HCT116 (cell line): ENCODE measurements at places on chromosomes 4 and X.
A peak's percentile ranks its signal among the peaks of the same experiment; 100 is the strongest.

DNA sequence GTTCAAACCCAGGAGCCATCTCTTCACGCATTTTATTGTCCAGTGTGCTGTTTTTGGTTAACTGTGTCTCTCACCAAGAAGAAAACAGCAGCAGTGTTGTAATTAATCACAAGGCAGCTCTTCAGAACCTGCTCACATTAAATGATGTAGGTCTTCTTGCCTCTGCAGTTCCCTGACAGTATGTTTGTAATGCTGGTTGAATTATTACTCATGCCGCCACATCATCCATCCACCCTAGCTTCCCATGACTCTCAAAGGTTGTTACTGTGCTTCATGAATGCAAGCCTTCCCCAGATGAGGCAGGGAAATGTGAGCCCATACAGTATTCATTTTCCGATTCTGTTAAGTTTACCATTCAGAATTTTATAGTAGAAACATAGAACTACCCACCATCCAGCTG is 17.4 kb downstream of the TLR10 start:
- no peaks in the 10 kb centered on the region for H3K36me3 ChIP-seq
- no peak overlapping the region for H3K4me3 ChIP-seq
- H3K27me3 ChIP-seq = no peaks in the 10 kb centered on the region

DNA sequence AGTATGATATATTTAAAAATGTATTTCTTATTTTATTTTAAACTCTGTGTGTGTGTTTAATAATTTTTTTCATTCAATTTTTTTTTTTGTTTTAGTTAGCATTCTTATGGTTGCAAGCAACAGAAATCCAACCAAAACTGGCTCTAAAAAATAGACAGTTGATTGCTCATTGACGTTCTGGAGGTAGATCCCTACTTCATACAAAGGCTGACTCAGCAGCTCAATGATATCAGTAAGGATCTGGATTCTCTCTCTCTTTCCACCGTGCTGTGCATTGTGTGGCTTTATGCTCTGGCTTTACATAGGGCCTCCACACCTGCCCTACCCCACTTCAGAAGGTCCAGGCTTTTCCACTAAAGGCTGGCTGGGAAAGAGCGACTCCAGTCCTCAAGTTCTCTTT is 117.8 kb downstream of the UCHL1 start:
- no peaks in the 10 kb centered on the region for H3K36me3 ChIP-seq
- no peak for DNase-seq
- no peaks in the 10 kb centered on the region; the same call in 1 of the 2 replicates for H3K4me1 ChIP-seq
- no peak overlapping the region for H3K4me3 ChIP-seq
- no peaks in the 10 kb centered on the region for H3K27me3 ChIP-seq

GRCh38 chr4:140088323-140088967 is 65.5 kb downstream of the MAML3 start:
- H3K4me3 ChIP-seq = no peak overlapping the region
- no peak overlapping the region for H3K27ac ChIP-seq
- DNase-seq = no peak
- H3K36me3 ChIP-seq = no peaks in the 10 kb centered on the region
- H3K4me1 ChIP-seq = peaks cover 49% of the 10 kb centered on the region

DNA sequence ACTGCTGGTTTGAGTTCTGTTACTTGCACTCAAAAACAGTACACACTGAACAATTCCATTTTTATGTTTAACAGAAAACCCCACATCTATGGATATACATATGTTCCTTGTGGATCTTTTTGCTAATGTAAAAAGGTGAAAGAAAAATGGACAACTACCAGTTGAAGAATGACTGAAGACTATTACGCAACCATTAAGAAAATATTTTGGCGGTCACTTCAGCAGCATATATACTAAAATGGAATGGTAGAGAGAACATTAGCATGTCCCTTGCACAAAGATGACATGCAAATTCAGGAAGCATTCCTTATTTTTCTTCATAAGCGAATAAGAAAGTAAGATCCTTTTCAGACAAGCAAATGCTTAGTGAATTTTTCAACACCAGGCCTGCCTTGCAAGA is 84.6 kb upstream of the FMR1 start:
- no peaks in the 10 kb centered on the region for H3K36me3 ChIP-seq
- H3K27me3 ChIP-seq = no peaks in the 10 kb centered on the region
- no peak overlapping the region for H3K4me3 ChIP-seq
- H3K27ac ChIP-seq = no peak overlapping the region

- H3K36me3 ChIP-seq = peaks cover 5% of the 10 kb centered on the region; the same call in 1 of the 2 replicates
- DNase-seq = no peak
- no peaks in the 10 kb centered on the region for H3K4me1 ChIP-seq
- H3K4me3 ChIP-seq = no peak overlapping the region
- no peaks in the 10 kb centered on the region for H3K27me3 ChIP-seq
These were observed 19.7 kb downstream of the ZFX start for GRCh38 chrX:24169211-24169610.

- no peaks in the 10 kb centered on the region for H3K27me3 ChIP-seq
- DNase-seq = no peak
- no peaks in the 10 kb centered on the region for H3K4me1 ChIP-seq
- H3K4me3 ChIP-seq = no peak overlapping the region
- no peaks in the 10 kb centered on the region for H3K36me3 ChIP-seq
These were observed 45.3 kb downstream of the SLC9A6 start for GRCh38 chrX:136030303-136031191.

- H3K27ac ChIP-seq = no peak overlapping the region
- no peaks in the 10 kb centered on the region for H3K4me1 ChIP-seq
- H3K27me3 ChIP-seq = no peaks in the 10 kb centered on the region
- DNase-seq = no peak
- H3K36me3 ChIP-seq = no peaks in the 10 kb centered on the region
- H3K4me3 ChIP-seq = no peak overlapping the region
These were observed 100.0 kb downstream of the SLC2A9 start for GRCh38 chr4:9921326-9921725.

DNA sequence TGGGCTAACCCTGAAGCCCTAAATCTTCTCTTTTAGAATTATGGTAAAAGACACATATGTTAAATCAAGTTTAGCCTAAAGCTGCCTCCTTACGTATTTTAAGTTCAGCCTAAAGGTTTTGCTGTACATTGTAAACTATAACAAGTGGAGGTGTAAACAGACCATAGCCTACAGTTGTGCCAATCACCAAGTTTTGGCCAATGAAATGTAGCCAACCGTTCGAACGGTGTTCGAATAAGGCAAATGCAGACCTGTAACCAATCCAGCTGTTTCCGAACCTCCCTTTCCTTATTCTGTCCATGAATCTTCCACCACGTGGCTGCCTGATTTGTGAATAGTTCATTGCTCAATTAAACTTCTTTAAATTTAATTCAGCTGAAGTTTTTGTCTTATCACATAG is 52.1 kb upstream of the TBC1D9 start:
- H3K27ac ChIP-seq = no peak overlapping the region
- no peaks in the 10 kb centered on the region for H3K27me3 ChIP-seq
- no peak for DNase-seq
- H3K4me1 ChIP-seq = no peaks in the 10 kb centered on the region
- H3K36me3 ChIP-seq = no peaks in the 10 kb centered on the region

- H3K27ac ChIP-seq = no peak overlapping the region
- no peaks in the 10 kb centered on the region for H3K4me1 ChIP-seq
- H3K27me3 ChIP-seq = no peaks in the 10 kb centered on the region
- H3K36me3 ChIP-seq = no peaks in the 10 kb centered on the region
- no peak overlapping the region for H3K4me3 ChIP-seq
- DNase-seq = no peak
These were observed 50.4 kb downstream of the USP11 start for GRCh38 chrX:47283015-47283771.

DNA sequence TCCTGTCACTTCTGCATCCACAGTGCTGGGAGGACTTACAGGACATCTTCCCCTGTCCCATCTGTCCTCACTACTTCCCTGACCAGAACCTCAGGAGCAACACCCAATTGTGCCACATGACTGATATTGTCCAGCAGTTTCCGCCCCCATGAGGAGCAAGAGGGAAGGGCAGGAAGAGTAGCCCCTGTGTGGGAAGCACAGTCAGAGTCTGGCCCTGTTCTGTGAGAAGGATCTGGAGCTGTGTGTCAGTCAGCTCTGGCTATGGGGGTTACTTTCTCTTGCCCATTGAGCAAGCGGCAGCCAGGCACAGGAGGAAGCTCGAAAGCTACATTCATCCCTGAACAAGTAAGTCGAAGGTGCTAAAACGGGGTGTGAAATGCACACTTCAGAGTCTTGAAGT is 14.8 kb upstream of the TRIM60 start:
- H3K4me3 ChIP-seq = no peak overlapping the region
- no peak overlapping the region for H3K27ac ChIP-seq
- peak; percentile 32 for DNase-seq
- H3K4me1 ChIP-seq = no peaks in the 10 kb centered on the region
- H3K36me3 ChIP-seq = no peaks in the 10 kb centered on the region

GRCh38 chr4:57078685-57079521 is 31.3 kb downstream of the IGFBP7 start:
- H3K4me1 ChIP-seq = peaks cover 27% of the 10 kb centered on the region
- peak overlapping the region; percentile 15; the same call in 1 of the 2 replicates for H3K27ac ChIP-seq
- no peak overlapping the region for H3K4me3 ChIP-seq
- peaks cover 20% of the 10 kb centered on the region for H3K27me3 ChIP-seq
- H3K36me3 ChIP-seq = no peaks in the 10 kb centered on the region

GRCh38 chr4:53682196-53682595 is 90.9 kb upstream of the LNX1 start:
- no peaks in the 10 kb centered on the region for H3K4me1 ChIP-seq
- no peaks in the 10 kb centered on the region for H3K36me3 ChIP-seq
- H3K4me3 ChIP-seq = no peak overlapping the region
- peaks cover 68% of the 10 kb centered on the region for H3K27me3 ChIP-seq
- no peak for DNase-seq

DNA sequence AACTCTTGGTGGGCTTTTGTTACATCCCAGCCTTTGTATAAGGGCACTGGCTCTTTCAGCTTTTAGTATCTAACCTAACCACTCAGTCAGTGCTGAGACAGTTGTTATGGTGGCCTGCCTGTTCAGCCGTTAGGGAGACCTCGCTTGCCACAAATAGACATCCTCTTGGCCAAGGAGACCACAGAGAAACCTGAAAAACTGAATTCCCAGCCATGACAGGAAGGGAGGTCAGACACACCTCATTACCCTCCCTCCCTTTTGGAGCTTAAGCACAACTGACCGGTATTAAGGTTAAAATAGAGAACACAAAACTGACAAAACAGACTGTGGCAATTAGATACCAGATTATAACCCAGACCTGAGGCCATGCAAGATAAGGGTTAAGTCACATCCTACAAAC is 1639.3 kb downstream of the RPA4 start:
- no peak overlapping the region for H3K4me3 ChIP-seq

DNA sequence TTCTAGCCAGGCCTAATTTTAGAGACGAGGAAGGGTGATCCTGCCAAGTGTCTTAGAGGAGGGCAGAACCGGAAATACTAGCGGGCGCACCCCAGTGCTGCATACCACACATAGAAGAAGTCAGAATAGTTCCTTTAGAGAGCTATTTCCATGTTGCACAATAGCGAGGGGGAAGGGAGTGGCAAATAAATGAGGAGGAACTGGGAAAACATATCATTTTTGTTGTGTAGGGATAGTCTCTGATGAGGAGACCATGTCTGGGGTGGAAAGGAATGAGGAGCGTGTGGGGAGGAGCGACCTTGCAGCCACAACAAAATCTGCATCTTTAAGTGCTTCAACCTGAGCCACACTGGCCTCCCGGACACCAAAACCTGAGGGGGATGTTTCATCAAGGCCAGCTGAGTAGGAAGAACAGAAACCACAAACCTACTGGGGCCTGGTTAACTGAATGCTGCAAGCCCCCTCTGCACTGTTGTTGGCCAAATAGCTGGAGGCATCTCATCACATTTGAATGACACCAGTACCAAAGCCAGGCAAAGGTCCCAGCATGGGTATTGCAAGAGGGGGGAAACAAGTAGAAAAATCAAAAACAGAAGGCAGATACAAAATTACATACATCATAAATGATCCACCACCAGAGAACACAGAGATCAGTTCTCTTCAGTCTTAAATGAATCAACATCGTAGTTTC is 26.7 kb upstream of the C1QTNF7 start:
- H3K27me3 ChIP-seq = peaks cover 14% of the 10 kb centered on the region
- H3K4me1 ChIP-seq = peaks cover 10% of the 10 kb centered on the region
- H3K36me3 ChIP-seq = no peaks in the 10 kb centered on the region
- H3K4me3 ChIP-seq = no peak overlapping the region

DNA sequence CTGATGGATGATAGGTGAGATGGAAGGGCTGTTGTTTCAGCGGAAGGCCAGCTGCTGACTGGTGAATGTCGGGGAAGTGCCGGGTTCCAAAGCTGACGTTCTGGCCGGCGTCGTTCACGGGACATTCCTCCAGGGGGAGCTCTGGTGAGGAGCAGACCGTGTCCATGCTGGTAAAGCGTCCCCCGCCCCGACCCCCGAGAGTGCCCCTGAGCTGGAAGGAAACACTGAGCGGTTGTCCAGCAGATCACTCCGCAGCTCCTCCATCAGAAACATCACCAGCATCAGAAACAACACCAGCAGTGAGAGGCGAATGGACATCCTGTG is 18.6 kb upstream of the ADRA2C start:
- peaks cover 5% of the 10 kb centered on the region; the same call in 1 of the 2 replicates for H3K4me1 ChIP-seq
- H3K27me3 ChIP-seq = no peaks in the 10 kb centered on the region
- no peaks in the 10 kb centered on the region for H3K36me3 ChIP-seq
- DNase-seq = no peak
